ENCODE measurements at places on chromosomes 7 and 10.

GRCh38 chr7:54014765-54015164 is 527.4 kb upstream of the VSTM2A start:
- no peak overlapping the region for H3K27ac ChIP-seq
- DNase-seq = no peak
- no peaks in the 10 kb centered on the region for H3K36me3 ChIP-seq
- H3K4me3 ChIP-seq = no peak overlapping the region
- no peaks in the 10 kb centered on the region for H3K27me3 ChIP-seq

- H3K27ac ChIP-seq = no peak overlapping the region
- no peak for DNase-seq
- H3K4me1 ChIP-seq = no peaks in the 10 kb centered on the region
- no peak overlapping the region for H3K4me3 ChIP-seq
- no peaks in the 10 kb centered on the region for H3K27me3 ChIP-seq
Measured at GRCh38 chr10:82768040-82768439, 893.0 kb downstream of the NRG3 start.

DNA sequence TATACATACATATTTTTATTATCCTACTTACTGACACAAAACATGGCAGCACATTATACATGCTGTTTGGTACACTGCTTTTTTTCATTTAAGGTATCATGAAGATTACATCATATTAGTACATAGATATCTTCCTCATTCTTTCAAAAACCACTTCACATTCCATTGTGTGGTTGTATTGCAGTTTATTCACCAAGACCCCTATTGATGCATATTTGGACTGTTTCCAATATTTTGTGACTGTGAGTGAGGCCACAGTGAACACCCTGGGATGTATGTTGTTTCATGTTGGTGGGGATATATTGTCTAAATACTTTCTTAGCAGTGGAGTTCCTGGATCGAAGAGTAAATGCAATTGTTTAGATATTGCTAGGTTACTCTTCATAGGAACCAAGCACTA is 39.0 kb downstream of the TFAM start:
- peak; percentile 13 for DNase-seq
- no peaks in the 10 kb centered on the region for H3K27me3 ChIP-seq
- H3K4me3 ChIP-seq = no peak overlapping the region
- no peak overlapping the region for H3K27ac ChIP-seq

GRCh38 chr10:24574161-24574560 is 149.5 kb downstream of the ARHGAP21 start:
- H3K4me3 ChIP-seq = no peak overlapping the region
- no peaks in the 10 kb centered on the region for H3K4me1 ChIP-seq
- H3K36me3 ChIP-seq = no peaks in the 10 kb centered on the region
- H3K27me3 ChIP-seq = no peaks in the 10 kb centered on the region

DNA sequence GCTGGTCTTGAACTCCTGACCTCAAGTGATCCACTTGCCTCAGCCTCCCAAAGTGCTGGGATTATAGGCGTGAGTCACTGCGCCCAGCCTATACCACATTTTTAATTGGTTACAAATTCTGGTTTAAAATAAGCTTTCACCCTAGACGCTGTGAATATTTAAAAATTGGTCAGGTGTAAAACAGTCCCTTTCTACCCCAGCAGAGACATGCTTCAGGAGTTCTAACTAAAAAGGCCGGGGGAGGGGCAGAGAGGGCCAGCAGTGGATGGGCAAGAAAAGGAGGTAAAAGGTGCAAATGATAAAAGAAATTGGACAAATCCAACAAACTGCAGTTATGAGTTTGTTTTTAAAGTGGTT is 70.0 kb downstream of the WAPL start:
- H3K27me3 ChIP-seq = no peaks in the 10 kb centered on the region
- DNase-seq = no peak
- H3K36me3 ChIP-seq = peaks cover 31% of the 10 kb centered on the region
- no peak overlapping the region for H3K27ac ChIP-seq

DNA sequence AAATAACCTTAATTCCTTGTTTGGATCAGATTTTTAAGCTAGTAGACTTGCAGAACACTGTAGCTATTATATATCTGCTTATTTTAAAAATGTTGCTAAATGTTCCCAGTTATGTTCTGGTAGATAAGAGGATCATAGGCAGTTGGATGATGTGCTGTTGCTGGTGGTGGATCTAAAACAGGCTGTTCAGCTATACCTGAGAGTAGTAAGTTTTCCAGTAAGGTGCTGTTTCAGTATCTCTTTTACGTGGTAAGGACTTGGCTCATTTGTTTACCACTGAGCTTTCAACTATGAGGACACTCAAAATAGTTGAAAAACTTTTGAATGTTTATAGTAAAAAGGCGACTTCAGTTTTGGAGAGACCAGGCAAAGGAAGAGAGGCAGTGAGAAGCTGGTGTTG is 180.9 kb downstream of the CDK14 start:
- no peak for DNase-seq
- H3K27me3 ChIP-seq = no peaks in the 10 kb centered on the region
- H3K36me3 ChIP-seq = no peaks in the 10 kb centered on the region

GRCh38 chr7:123741940-123742339 is 6.9 kb downstream of the WASL start:
- H3K4me1 ChIP-seq = peaks cover 2% of the 10 kb centered on the region
- no peaks in the 10 kb centered on the region for H3K36me3 ChIP-seq
- no peak overlapping the region for H3K4me3 ChIP-seq

DNA sequence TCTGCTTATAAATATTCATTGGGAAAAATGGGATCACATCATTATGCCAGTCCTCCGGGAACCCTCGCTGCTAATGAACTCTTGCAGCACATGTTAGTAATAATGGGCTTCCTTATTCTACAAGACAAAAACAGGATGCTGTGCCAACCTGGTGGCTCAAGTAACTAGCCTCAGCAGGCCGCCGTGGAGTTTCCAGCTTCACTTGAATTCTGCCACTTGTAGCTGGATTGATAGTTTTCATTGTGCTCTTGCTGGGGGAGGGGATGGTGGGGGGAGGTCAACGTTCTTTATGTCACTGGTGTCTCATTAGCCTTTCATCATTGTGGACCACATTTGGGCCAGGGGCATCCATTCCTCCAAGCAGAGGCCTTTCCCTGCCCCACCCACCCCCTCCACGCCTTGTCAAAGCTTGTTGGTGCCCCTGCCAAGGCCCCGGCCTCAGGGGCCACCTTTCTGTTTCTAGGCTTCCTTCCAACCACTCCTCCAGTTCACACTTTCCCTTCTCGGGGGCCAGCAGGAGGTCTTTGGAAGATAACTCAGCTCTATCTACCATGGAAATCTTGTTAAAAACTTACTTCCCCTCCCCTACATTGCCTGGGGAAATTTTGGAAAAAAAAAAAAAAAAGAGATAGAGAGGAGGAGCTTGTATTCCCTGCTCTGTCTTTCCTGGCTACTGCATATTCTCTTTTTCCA is 153.9 kb downstream of the BMPER start:
- peaks cover 31% of the 10 kb centered on the region for H3K4me1 ChIP-seq
- no peaks in the 10 kb centered on the region for H3K27me3 ChIP-seq
- peak overlapping the region; percentile 67 for H3K27ac ChIP-seq
- H3K36me3 ChIP-seq = peaks cover 5% of the 10 kb centered on the region

- peak overlapping the region; percentile 64 for H3K27ac ChIP-seq
- peaks cover 18% of the 10 kb centered on the region for H3K4me1 ChIP-seq
- H3K4me3 ChIP-seq = no peak overlapping the region
- H3K27me3 ChIP-seq = no peaks in the 10 kb centered on the region
- peaks cover 29% of the 10 kb centered on the region for H3K36me3 ChIP-seq
- DNase-seq = no peak
Measured at GRCh38 chr10:30455816-30456215, 21.8 kb downstream of the MAP3K8 start.

GRCh38 chr10:4656576-4657194 is 169.3 kb upstream of the AKR1E2 start:
- H3K4me3 ChIP-seq = no peak overlapping the region
- H3K27ac ChIP-seq = no peak overlapping the region
- H3K36me3 ChIP-seq = no peaks in the 10 kb centered on the region
- peak; percentile 67 for DNase-seq

GRCh38 chr10:24825551-24825950 is 101.9 kb upstream of the ARHGAP21 start:
- H3K27ac ChIP-seq = no peak overlapping the region
- H3K36me3 ChIP-seq = no peaks in the 10 kb centered on the region
- no peak overlapping the region for H3K4me3 ChIP-seq

GRCh38 chr7:98470485-98471240 is 69.8 kb upstream of the BAIAP2L1 start:
- H3K4me3 ChIP-seq = no peak overlapping the region
- H3K27ac ChIP-seq = no peak overlapping the region
- H3K27me3 ChIP-seq = peaks cover 2% of the 10 kb centered on the region

GRCh38 chr10:92787557-92788152 is 60.7 kb upstream of the EXOC6 start:
- no peak overlapping the region for H3K4me3 ChIP-seq
- H3K27ac ChIP-seq = no peak overlapping the region
- no peak for DNase-seq

All from IMR-90 (cell line).